ENCODE measurements at places on chromosomes 12 and 14.
A peak's percentile ranks its signal among the peaks of the same experiment; 100 is the strongest.

DNA sequence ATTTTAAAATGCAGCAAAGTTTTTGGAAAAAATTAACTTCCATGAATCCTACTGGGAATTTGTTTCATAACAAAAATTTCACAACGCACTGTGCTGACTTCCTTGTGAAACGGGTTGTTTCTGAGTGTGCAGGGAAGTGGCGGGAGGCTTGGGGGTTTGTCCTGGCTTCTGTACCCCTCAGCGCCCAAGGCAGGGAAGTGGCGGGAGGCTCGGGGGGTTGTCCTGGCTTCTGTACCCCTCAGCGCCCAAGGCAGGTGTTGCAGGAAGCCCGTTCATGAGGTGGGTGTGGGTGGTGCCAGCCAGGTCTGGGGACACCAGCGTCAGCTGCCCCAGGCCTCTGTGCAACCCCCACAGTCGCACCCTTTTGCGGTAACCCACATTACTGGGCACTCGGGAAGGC lies 25.1 kb downstream of the ADGRD1 start:
- no peak for DNase-seq

- no peak for DNase-seq
These were observed 208.0 kb downstream of the SLC41A2 start for GRCh38 chr12:104750061-104750460.

- no peak for DNase-seq
These were observed 5.5 kb downstream of the C12orf71 start for GRCh38 chr12:27076928-27077327.

GRCh38 chr12:96427269-96427729 lies 27.1 kb upstream of the CDK17 start:
- DNase-seq: peak; percentile 83
